ENCODE measurements at places on chromosomes 16 and 17.

GRCh38 chr17:2040219-2040827, 1.5 kb upstream of the OVCA2 start:
- no peak for DNase-seq

DNA sequence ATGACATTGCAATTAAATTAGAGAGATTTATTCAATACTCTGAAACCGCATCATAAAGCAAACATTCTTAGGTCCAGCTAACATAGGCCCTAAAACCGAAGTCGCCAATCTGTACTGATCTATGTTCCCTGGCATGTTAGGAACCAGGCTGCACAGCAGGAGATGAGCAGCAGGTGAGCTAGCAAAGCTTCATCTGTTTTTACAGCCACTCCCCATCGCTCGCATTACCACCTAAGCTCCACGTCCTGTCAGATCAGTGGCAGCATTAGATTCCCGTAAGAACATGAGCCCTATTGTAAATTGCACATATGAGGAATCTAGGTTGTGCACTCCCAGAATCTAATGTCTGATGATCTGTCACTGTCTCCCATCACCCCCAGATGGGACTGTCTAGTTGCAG, 91.5 kb downstream of the PARN start:
- DNase-seq, result no peak

GRCh38 chr17:60679287-60679686, 1.6 kb downstream of the BCAS3 start:
- no peak for DNase-seq

GRCh38 chr16:1414532-1415260, at the start of gene UNKL:
TSS of gene UNKL (minus strand) at chr16:1414704. CDS start at chr16:1414691, 13 bp downstream.
- peak; percentile 81 for DNase-seq

GRCh38 chr17:57811638-57812280, 38.1 kb downstream of the MRPS23 start:
- no peak for DNase-seq

DNA sequence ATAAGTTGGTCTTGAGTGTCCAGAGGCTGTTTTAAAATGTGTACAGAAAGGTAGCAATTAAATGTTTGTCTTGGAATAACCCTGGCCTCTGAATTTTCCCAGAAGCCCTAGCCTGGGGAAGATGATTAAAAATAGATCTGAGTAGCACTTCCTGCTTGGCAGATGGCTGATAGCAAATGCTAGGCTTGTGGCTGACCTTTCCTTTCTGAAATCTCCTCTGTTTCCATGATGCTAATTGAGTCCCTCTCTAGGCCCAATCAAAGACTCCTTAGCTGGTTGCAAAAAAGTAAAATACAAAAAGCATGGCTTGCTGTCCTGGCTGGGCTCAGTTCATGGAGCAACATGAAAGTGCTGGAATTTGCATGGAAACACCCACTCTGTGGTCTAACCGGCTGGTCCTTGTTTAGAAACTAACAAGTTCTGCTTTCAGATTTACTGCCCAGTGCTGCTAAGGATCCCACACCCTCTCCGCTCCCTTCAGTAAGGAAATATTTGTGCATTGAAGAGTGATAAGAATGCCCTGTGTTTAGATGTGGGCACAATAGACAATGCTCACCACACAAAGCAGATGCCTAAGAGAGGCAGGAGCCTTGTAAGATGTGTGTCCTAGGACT, 40.8 kb downstream of the YPEL2 start:
- no peak for DNase-seq

DNA sequence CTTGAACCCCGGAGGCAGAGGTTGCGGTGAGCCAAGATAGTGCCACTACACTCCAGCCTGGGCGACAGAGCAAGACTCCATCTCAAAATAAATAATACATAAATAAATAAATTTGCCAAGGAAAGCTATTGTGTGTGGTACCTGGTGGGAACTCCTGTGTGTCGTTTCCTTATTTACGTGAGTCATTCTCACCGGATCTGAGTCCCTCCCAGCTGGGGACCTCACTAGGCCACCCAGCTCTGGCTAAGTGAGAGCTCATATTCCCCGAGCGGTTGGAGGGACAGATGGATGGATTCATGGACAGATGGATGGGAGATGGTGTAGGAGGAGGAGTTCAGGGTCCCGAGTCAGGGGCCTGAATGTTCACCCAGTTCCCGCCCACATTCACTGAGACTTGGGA, 22.9 kb upstream of the C1QL1 start:
- DNase-seq, result no peak

DNA sequence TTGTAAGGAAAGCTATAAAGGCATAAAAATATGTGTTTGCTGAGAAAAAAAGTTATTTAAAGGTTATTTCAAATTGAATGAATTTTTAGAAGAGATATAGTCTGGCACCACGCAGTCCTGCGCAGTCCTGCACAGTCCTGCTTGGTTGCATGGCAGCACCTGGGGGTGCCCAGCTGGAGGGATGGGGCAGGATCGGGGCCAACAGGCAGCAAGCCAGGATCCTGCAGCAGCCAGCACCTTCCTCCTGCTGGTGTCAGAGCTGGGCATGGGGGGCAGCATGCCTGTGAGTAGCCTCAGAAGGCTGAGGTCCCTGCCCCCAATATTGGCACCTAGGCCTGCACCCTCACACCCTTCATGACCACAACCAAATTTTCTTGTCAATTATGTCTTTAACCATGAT, 46.0 kb downstream of the GLG1 start:
- DNase-seq, result no peak

DNA sequence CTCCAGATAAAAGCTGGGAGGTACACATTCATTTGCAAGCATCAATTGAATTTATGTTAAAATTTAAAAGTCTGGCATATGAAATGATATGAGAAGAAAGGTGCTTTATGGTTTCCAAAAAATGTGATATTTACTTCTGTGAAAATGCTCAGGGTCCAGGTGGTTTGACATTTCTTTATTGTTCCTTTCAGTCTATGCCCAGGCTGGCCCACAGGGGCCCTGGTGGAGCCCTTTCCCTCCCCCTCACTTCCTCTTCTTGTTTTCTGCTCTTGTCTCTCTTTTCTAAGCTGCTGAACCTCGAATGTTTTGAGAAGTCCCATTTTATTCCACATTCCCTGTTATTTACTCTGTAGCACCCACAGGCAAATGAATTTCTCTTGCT, 127.8 kb downstream of the HS3ST3B1 start:
- DNase-seq, result peak; percentile 20

- no peak for DNase-seq
These were observed 395.2 kb downstream of the WWOX start for GRCh38 chr16:78494674-78495073.

DNA sequence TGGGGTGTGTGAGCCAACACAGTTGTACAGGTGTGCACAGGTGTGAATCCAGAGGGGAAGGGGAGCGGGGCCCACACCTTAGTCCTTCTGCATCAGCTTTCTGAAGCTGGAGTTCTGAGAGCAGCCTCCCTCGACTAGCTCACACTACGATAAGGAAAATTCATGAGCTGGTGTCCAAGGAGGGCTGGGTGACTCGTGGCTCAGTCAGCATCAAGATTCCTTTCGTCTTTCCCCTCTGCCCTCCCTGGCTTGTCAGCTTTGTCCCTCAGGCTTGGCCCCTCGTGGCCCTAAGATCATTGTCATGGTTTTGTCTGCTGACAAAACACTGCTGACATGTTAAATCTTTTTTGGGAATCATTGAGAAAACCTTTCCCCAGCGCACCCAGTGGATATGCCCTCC, 47.5 kb downstream of the OR1D5 start:
- DNase-seq, result no peak

DNA sequence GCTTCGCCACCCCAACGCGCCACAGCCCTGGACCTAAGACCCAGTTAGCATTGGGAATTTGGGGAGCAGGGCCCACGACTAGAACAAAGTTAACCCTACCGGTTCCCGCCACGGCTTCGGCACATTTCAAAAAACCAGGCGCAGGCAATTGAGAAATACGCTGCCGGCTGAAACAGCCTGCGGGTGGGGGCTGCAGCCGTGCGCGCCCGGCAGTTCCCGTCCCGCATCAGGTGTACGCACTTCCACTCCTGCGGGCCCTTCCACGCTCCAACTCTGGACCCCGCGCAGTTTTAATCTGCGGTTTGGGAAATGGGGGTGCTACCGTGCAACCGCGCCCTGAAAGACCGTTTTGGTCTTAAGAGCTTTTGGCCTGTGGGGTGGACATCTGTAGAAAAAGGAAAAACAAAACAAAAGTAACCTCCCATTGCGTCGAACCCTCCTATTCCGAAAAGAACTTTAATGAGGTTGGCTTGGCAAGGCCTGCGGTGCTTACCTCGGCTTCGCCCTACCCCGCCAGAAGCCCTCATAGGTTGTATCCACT, 7.1 kb downstream of the IRX5 start:
- DNase-seq, result no peak

DNA sequence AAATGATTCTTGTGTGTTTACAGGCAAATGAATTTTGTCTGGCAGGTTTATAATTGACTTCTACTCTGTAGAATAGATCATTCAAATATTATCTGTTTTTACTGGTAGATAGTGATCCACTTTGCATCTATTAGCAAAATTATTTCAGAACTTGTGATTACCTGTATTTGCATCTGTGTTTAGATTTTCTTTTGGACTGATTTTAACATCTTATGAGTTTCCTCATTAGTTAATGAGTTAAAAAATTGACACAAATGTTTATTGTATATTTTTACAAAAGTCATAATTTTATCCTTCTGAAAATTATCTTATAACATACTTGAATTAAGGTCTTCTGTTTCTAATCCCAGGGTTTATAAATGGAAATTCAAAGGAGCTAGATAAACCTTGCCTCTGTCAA, 132.0 kb upstream of the KCNJ16 start:
- no peak for DNase-seq

- DNase-seq, result peak; percentile 52
These were observed 18.0 kb upstream of the ASGR2 start for GRCh38 chr17:7132511-7133094.

GRCh38 chr17:10797476-10798328, 6.2 kb downstream of the TMEM238L start:
- DNase-seq, result no peak

DNA sequence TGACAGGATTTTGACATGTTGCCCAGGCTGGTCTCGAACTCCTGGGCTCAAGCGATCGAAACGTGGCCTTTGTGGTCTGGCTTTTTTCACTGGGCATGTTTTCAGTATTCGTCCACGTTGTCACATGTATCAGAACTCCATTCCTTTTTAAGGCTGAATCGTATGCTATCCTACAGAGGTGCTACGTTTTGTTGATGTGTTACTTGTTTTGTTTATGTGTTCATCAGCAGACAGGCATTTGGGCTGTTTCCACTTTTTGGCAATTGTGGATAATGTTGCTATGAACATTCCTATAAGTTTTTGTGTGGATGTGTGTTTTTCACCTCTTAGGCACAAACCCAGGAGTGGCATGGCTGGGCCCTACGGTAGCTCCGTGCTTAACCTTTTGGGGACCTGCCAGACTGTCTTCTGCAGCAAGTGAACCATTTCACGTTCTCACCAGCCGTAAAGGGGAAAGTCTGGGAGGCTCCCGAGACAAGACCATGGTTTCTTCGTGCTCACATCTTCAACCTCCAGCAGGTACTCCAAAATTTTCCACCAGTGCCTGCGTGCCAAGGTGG, 26.9 kb downstream of the ADCY9 start:
- DNase-seq, result no peak

GRCh38 chr16:85854935-85855334, 44.0 kb upstream of the IRF8 start:
- DNase-seq, result no peak

- no peak for DNase-seq
These were observed 43.6 kb downstream of the C16orf95 start for GRCh38 chr16:87273471-87274030.

GRCh38 chr17:75913537-75914210, 9.0 kb upstream of the MRPL38 start:
- no peak for DNase-seq

- no peak for DNase-seq
These were observed 16.6 kb downstream of the CACNA1H start for GRCh38 chr16:1169285-1170075.

DNA sequence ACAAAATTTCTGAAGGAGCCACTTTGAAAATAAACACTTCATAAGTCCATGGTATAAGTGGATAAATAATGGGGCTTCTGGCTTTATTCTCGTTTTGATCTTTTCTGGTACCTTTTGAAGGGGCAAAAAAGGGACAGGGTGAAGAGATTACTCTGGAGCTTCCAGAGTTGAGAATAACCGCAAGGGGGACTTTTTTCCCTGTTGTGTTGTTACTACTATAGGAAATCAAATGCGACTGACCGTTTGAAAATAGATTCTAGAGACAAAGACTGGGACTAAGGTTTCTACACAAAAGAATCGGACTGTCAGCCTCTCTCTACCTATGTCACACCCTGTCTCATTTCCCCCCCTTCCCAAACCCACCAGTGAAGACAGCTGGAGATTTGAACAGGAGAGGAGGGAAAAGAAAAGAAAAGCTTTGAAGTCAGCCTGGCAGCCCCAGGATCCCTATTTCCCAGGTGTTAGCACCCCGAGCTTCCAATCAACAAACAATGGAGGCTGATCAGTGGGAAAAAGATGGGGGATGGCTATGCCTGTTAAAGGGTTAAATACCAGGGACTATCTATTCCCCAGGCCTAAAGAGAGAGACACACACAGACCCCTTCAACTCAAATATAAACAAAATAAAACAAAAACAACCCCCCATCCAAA, 8.4 kb downstream of the HOXB4 start:
- no peak for DNase-seq

GRCh38 chr17:56096026-56096810, 57.1 kb upstream of the ANKFN1 start:
- no peak for DNase-seq

DNA sequence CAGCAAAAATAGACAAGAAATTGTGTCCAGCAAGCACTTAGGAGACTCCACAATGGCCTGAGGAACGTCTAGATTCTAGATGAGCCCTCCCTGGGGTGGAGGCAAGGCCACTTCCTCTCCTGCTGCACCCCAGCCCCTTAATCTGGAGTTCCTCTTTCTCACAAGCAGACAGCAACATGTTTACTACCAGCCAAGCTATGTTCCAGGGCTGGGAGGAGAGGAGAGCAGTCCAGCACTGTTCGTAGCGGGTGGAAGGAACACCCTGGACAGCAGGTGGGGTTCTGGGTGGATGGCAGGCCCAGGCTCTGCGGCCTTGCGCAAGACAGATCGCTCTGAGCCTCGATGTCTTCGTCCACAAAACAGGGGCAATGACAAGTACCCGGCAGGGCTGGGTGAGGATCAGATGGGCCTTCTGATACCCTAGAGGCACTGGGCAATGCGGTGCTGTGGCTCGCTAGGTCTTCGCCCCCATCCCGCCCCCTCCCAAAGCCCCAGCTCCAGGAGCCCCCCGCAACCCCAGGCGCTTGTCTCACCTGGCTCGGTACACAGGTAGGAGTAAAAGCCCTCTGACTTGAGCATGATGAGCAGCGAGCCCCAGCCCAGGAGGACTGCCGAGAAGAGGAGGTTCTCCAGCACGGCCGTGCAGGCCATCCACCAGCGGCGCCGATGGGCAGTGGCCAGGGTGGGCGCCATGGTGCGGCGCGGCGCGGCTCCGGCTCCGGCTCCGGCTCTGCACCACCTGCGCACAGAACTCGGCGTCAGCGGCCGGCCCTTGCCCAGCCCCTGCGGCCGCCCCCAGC, 1.3 kb downstream of the SLC43A2 start:
- DNase-seq, result no peak

- DNase-seq, result no peak
These were observed 59.5 kb downstream of the CCDC182 start for GRCh38 chr17:57685499-57686132.
